Gastrocnemius medialis (tissue), 4 donors: ENCODE measurements at places on chromosomes 1 and 21. TPM values are rescaled to one million over a fixed set of nuclear protein-coding genes. Genes with fewer than 3 reads are reported as not detected.
A peak's percentile ranks its signal among the peaks of the same experiment; 100 is the strongest.

- H3K36me3 ChIP-seq, result peaks cover 10% of the 10 kb centered on the region
- no peaks in the 10 kb centered on the region for H3K27me3 ChIP-seq
- DNase-seq, result no peak
- peaks cover 13% of the 10 kb centered on the region for H3K4me1 ChIP-seq
- H3K27ac ChIP-seq, result no peak overlapping the region
Observed at GRCh38 chr1:52911541-52911940, 10.0 kb downstream of the ECHDC2 start.

The S100A5 gene
- total RNA-seq, result not detected

GRCh38 chr1:64505944-64506655 is 36.2 kb downstream of the CACHD1 start:
- H3K4me1 ChIP-seq, result peaks cover 22% of the 10 kb centered on the region
- no peak for DNase-seq
- H3K4me3 ChIP-seq, result peak overlapping the region; percentile 64
- H3K27me3 ChIP-seq, result no peaks in the 10 kb centered on the region

DNA sequence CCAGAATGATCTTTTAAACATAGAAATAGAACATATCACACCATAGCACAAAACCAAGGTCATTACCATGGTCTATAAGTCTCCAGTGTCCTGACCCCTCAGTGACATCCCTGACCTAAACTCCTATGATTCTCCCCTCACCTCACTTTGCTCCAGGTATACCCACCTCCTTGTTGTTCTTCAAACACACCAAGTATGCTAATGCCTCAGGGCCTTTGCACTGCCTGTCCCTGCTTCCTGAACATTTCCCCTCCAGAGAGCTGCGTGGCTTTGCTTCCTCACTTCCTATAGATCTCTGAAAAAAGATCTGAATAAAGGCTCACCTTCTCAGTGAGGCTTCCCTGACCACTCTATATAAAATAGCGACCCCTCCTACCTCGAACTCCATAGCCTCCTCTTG is 1.1 kb downstream of the GOLT1A start:
- no peak overlapping the region for H3K4me3 ChIP-seq
- no peak overlapping the region for H3K27ac ChIP-seq
- H3K27me3 ChIP-seq, result peaks cover 13% of the 10 kb centered on the region
- no peak for DNase-seq

The CFAP74 gene
- total RNA-seq, result not detected

- no peak overlapping the region for H3K4me3 ChIP-seq
- DNase-seq, result no peak
- no peaks in the 10 kb centered on the region for H3K36me3 ChIP-seq
Observed at GRCh38 chr1:211738691-211739301, 63.4 kb upstream of the NEK2 start.

DNA sequence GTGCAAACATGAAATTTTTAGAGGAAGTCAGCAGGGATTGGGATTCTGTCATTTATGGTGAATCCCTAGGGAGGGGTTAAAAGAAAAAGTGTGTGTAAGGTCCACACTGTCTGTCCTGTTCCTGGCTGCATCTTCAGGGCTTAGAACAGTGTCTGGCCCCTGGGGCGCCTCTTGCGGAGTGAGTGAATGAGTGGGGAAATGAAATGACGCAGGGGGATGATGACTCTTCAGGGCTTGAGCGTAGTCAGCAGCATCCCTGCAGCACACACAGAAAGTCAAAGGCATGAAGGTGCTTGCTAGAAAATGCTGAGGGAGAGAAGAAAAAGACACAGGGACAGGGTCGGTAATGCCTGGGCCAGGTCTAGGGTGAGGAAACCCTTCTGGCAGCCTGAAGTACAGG is 57.8 kb downstream of the PGBD5 start:
- H3K4me1 ChIP-seq, result no peaks in the 10 kb centered on the region
- no peak overlapping the region for H3K27ac ChIP-seq
- no peaks in the 10 kb centered on the region for H3K36me3 ChIP-seq
- H3K4me3 ChIP-seq, result no peak overlapping the region
- H3K27me3 ChIP-seq, result no peaks in the 10 kb centered on the region

- no peak overlapping the region for H3K27ac ChIP-seq
- H3K4me3 ChIP-seq, result no peak overlapping the region
- H3K36me3 ChIP-seq, result peaks cover 24% of the 10 kb centered on the region
- no peaks in the 10 kb centered on the region for H3K4me1 ChIP-seq
Observed at GRCh38 chr1:169395955-169396354, 28.0 kb downstream of the BLZF1 start.

The UCHL5 gene
- total RNA-seq, result 26.0 TPM

DNA sequence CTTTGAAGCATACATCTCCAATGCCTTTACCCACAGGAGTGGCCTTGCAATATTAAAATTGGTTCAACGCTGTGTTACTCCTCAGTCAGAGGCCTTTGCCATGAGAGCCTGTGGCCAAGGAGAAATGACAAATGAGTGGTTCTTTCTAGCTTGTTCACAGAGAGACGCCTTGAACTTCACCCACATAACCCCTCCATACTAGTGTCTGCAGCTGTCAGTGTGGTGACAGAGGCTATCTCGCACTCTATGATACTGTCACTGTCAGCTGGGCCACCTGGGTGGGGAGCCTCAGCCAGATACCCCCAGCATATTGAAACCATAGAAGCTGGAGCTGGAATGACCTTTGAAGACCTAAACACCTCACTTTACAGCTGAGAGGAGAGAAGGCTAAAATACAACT is 57.4 kb upstream of the LBR start:
- H3K4me3 ChIP-seq, result no peak overlapping the region
- no peaks in the 10 kb centered on the region for H3K36me3 ChIP-seq
- no peak overlapping the region for H3K27ac ChIP-seq
- no peaks in the 10 kb centered on the region for H3K27me3 ChIP-seq
- H3K4me1 ChIP-seq, result peaks cover 4% of the 10 kb centered on the region

DNA sequence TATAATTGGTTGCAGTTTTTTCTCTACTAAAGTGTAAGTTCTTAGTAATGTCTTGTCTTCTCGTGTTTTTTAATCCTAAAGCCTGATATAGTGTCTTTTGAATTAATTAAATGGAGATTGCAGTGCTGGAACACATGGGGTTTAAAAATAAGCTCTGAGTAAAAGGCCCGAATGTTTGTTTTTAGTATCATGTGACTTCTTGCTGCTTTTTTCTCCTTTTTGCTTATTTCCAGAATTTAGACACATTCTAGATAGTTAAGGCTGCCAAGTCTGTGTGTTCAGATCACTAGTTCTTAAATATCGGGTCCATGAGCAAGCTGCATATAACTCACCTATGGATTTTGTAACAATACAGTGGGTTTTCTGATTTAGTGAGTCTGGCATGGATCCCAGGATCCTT is 27.5 kb downstream of the KCTD3 start:
- no peak overlapping the region for H3K27ac ChIP-seq
- H3K4me3 ChIP-seq, result no peak overlapping the region
- no peaks in the 10 kb centered on the region for H3K27me3 ChIP-seq
- DNase-seq, result no peak

GRCh38 chr1:109535971-109536491 is 3.6 kb upstream of the GPR61 start:
- DNase-seq, result peak; percentile 82
- H3K36me3 ChIP-seq, result no peaks in the 10 kb centered on the region
- peaks cover 60% of the 10 kb centered on the region for H3K4me1 ChIP-seq
- H3K27me3 ChIP-seq, result no peaks in the 10 kb centered on the region
- peak overlapping the region; percentile 95 for H3K27ac ChIP-seq
- H3K4me3 ChIP-seq, result peak overlapping the region; percentile 22

DNA sequence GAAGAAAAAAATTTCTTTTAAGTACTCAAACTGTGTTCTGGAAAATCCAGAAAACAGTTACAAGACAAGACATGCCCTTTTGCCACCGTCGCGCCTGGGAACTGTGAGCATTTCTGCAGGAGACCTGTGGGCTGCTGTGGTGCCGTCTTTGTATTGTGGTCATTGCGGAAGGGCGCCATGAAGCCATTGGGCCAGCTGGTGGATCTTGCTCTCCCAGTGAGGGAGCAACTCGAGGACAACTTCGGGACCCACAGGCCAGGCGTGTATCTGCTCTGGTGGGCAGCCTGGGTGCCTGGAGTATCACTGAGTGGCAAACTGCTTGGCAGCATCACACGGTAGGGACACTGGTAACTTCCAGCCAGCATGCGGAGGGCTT is 3.8 kb upstream of the THEMIS2 start:
- H3K4me1 ChIP-seq, result peaks cover 7% of the 10 kb centered on the region
- DNase-seq, result no peak
- H3K27me3 ChIP-seq, result peaks cover 11% of the 10 kb centered on the region
- no peak overlapping the region for H3K27ac ChIP-seq

DNA sequence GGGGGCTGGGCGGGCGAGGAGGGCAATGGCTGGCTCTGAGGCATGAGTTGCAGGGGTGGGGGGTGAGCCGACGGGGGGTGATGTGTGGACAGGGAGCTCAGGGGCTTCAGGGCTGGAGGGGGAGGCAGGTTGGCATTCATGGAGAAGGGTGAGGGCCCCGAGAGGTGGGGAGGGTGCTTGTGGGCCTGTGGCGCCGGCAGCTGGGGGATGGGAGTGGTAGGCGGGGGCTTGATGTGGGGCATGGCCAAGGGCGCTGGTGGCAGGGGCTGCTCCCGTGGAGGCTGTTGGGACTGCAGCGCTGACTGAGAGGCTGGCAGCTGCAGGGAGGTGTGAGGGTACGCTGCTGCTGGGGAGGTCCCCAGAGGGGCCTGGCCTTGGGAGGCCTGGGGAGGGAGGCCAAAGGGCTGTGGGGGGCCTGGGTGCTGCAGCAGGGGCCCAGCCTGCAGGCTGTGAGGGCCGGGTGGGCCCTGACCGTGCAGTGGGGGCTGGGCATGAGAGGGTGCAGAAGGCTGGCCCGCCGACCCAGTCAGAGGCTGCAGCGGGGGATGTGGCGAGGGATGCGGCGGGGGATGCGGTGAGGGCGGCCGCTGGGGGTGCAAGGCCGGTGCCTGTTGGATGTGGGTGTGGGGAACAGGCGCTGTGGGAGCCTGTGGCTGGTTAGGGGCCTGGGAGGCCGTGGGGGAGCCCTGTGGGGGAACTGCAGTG is 42.7 kb downstream of the SLC45A1 start:
- DNase-seq, result no peak
- peaks cover 94% of the 10 kb centered on the region for H3K36me3 ChIP-seq
- H3K27ac ChIP-seq, result peak overlapping the region; percentile 95
- no peaks in the 10 kb centered on the region for H3K27me3 ChIP-seq
- no peak overlapping the region for H3K4me3 ChIP-seq
- H3K4me1 ChIP-seq, result peaks cover 46% of the 10 kb centered on the region

GRCh38 chr21:46157396-46157986 is 2.1 kb upstream of the FTCD start:
- peaks cover 3% of the 10 kb centered on the region for H3K27me3 ChIP-seq
- H3K36me3 ChIP-seq, result no peaks in the 10 kb centered on the region
- no peak for DNase-seq
- H3K4me1 ChIP-seq, result no peaks in the 10 kb centered on the region

The ATXN7L2 gene
- 8.9 TPM for total RNA-seq

The RAB3B gene
- total RNA-seq, result not detected

The AIRE gene
- total RNA-seq, result not detected

GRCh38 chr1:70842562-70842961 is 205.1 kb downstream of the PTGER3 start:
- H3K4me3 ChIP-seq, result no peak overlapping the region
- no peak for DNase-seq
- no peaks in the 10 kb centered on the region for H3K4me1 ChIP-seq
- no peaks in the 10 kb centered on the region for H3K36me3 ChIP-seq

- peaks cover 8% of the 10 kb centered on the region for H3K27me3 ChIP-seq
- no peak for DNase-seq
- no peaks in the 10 kb centered on the region for H3K4me1 ChIP-seq
- H3K36me3 ChIP-seq, result no peaks in the 10 kb centered on the region
- H3K4me3 ChIP-seq, result no peak overlapping the region
Observed at GRCh38 chr1:36764798-36765197, 269.5 kb downstream of the GRIK3 start.

DNA sequence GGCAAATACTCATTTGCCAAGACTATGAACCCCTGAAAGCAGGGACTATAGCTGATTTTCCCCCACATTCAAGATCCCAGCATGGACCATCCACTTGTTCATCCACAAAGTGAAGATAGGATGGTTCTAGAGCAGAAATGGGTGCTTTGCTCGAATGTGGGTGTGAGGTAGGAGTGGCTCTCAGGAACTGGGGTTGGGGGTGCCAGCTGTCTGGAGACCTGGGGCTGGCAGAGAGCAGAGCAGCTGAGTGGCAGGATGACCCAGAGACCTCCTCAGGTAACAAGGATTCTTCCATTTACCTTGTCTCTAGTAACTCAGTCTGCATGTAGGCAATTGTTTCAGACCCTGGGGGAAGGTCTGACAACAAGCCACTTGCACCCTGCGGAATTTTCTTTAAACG is 6.0 kb downstream of the S100A9 start:
- H3K27ac ChIP-seq, result no peak overlapping the region
- no peak overlapping the region for H3K4me3 ChIP-seq
- DNase-seq, result no peak
- H3K4me1 ChIP-seq, result peaks cover 14% of the 10 kb centered on the region
- H3K27me3 ChIP-seq, result no peaks in the 10 kb centered on the region

The BRINP3 gene
- total RNA-seq, result not detected

DNA sequence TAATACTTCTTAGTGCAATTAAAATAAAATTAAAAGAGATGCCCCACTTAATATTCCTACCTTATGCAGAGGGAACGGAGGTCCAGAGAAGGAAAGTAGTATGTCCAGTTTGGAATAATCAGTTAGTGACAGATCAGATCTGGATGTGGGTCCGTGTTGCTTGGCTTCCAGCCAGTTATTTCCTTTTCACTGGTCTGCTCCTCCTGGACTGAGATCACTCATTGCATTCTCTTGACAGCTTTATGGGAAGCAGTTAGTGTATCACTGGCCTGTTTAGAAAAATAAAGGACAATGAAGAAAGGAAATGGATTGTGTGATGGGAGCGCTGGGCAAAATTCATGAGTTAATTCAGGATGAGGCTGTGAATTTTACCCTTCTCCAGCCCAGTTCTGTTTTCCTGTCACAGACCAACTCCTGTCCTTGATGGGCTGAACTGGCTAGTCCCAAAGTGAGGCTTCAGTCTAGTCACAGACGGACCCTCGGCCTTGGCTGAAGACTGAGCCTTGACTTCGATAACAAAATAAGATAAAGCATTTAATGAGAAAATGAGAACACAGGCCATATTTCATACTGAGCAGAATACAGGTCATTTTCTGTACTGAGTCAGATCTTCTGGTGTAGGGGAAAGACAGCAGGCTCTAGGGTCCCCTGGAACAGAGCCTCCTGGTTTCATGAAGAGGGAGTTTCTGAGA is 85.2 kb upstream of the TRABD2B start:
- DNase-seq, result no peak
- H3K36me3 ChIP-seq, result no peaks in the 10 kb centered on the region
- H3K4me3 ChIP-seq, result no peak overlapping the region
- H3K4me1 ChIP-seq, result no peaks in the 10 kb centered on the region

GRCh38 chr1:89847191-89847729 is 26.4 kb downstream of the LRRC8D start:
- no peak overlapping the region for H3K4me3 ChIP-seq
- H3K27ac ChIP-seq, result no peak overlapping the region
- H3K4me1 ChIP-seq, result peaks cover 8% of the 10 kb centered on the region
- no peaks in the 10 kb centered on the region for H3K27me3 ChIP-seq

GRCh38 chr21:41765420-41765821 is 1.4 kb downstream of the RIPK4 start:
- DNase-seq, result no peak
- H3K27me3 ChIP-seq, result peaks cover 75% of the 10 kb centered on the region
- H3K36me3 ChIP-seq, result no peaks in the 10 kb centered on the region
- H3K4me3 ChIP-seq, result no peak overlapping the region
